ENCODE measurements at places on chromosomes 11 and 22. TPM values are rescaled to one million over a fixed set of nuclear protein-coding genes. Genes with fewer than 3 reads are reported as not detected.

PRRG4 gene
- 1.3 TPM for total RNA-seq

PLEKHA7 gene
- total RNA-seq: 25.6 TPM

- DNase-seq: no peak
Observed at GRCh38 chr11:108027057-108027456, 18.4 kb downstream of the CUL5 start.

DNA sequence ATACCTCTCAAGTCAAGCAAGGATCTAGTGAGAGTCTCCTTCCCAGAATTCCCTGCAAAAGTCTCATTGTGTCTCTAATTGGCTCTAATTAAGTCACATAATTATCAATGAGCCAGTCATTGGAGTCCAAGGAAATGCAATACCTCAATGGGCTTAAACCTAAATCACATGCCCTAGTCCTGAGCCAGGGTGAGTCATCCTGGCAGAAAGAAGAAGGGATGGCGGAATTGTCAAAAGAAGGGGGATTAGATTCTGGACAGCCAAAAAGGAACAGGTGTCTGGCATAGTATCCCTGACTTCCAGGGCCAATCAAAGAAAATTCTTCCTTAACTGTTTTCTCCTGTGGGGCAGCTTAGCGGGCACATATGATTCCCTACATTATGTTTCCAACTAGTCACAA, 25.1 kb upstream of the LDLRAD3 start:
- no peak for DNase-seq

DNA sequence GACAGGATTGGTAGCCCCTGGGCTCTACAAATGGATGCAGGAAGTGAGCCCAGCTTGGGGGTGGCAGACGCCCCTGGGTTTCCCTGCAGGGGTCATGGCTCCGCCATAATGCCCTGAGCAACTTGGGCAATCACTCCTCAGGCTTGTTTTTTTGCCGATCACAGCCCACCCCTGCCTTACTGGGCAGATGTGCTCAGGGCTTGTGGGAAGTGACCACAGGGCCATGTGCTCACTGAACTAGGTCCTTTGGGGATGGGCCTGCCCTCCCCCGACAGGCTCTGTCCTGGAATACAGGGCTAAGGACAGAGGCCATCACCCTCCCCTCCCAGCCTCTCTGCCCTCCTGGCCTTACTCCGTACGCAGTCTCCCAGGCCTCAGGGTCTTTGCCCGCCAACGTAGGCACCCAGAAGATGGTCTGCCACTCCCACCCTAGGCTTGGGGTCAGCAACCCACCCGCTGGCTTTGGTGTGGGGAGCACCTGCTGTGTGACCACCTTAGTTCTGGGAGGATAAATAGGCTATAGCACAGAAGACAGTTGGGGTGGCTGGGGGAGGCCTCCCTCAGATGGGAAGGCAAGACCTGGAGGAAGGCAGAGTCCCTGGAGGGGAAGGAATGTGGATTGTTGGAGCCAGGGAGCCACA, 3.8 kb downstream of the RPLP2 start:
- no peak for DNase-seq

DNA sequence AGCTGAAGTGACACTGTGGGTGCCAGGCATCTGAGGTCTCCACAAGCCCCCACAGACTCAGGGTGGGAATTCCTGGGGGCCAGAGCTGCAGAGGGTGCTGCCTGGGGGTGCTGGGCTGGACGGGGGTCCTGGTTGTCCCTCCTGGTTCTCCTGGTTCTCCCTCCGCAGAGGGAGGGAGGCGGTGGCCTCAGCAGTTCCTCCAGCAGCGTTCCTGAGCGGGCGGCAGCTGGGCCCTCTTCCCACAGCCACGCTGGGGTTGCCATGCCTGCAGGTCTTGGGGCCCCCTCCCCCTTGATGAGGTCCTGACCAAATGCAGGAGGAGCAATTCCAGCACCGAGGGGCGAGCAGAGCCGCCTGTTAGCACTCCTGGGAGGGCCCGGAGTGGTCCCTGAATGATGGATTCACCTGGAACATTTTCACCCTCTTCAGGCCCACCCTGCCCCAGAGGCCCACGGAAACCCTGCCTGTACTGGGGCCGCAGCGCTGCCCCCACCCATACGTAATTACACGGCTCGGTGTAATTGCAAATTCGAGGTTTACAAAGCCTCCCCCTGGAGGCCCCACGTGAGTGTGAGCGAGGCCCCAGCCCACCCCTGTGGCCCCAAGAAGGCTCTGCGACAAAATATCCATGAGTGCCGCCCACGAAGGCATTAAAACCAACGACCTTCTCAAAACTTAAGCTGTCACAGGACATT, 635 bp downstream of the C11orf21 start:
- no peak for DNase-seq

GRCh38 chr11:79026803-79027445, 413.9 kb downstream of the TENM4 start:
- no peak for DNase-seq

DNA sequence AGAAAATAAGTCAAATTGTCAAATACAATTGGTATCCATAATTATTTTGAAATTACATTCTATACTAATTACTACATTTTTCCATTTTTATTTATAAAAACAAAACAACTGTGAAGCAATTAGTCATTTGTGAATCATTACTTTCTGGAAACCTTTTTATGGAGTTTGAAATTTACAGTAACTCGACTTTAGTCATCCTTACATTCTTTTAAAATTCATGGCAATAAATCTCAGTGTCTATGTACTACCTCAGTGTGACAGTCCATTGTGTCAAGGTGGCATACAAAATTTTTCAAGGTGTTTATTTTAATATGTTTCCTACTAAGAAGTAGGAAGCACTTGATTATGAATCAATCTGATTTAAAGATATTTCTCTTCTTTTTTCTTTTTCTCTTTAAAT, 1949.4 kb upstream of the RAG2 start:
- DNase-seq: no peak

All from H1 (cell line).